ENCODE measurements at places on chromosomes 12 and 14.

GRCh38 chr12:51017452-51017851, 8.7 kb downstream of the SLC11A2 start:
- DNase-seq: no peak

DNA sequence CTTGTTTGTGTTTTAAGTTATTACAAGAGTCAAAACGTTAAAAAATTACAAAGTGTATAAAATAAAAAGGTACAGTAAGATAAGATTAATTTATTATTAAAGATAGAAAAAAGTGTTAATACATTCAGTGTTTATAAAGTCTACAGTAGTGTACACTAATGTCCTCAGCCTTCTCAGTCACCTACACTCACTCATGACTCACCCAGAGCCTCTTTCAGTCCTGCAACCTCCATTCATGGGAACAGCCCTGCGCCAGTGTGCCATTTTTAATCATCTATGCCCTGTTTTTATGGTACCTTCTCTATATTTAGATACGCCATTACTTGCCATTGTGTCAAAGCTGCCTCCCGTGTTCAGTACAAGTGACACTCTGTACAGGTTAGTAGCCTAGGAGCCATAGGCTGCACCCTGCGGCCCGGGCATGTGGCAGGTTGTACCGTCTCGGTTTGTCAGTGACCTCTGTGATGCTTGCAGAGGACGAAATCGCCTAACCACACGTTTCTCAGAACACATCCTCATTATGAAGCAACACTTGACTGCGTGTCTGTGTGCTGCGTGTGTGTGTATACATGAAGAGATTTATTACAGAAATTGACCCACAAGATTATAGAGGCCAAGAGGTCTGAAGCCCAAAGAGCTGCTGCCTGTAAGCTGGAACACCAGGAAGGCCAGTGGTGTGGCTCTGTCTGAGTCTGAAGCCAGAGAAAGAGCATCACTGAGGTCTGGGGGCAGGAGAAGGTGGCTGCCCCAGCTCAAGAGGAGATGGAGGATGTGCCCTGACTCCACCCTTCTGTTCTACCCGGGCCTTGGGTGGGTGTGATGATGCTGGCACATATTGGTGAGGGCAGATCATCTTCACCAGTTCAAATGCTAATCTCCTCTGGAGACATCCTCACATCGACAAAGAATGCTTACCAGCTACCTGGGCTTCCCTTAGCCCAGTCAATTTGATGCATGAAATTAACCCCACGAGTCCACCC, 116.6 kb upstream of the C14orf180 start:
- peak; percentile 2 for DNase-seq

DNA sequence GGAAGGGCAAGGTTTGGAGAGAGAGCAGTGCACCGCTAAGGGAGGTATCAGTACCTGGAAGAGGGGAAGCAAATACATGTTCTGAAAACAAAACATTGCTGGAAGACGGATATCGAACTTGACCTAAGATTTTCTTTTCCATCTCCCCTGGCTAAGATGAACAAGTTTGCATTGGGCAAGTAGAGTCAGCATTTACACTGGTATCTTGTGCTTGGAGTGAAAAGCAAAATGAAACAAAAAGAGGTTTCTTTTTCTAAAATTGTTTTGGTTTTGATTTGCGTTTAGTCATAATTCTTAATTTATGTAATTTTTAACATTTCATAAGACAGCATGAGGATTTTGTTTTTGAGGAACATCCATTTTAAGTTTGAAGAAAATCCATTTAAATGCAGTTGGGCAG, 881.6 kb downstream of the NRXN3 start:
- no peak for DNase-seq

DNA sequence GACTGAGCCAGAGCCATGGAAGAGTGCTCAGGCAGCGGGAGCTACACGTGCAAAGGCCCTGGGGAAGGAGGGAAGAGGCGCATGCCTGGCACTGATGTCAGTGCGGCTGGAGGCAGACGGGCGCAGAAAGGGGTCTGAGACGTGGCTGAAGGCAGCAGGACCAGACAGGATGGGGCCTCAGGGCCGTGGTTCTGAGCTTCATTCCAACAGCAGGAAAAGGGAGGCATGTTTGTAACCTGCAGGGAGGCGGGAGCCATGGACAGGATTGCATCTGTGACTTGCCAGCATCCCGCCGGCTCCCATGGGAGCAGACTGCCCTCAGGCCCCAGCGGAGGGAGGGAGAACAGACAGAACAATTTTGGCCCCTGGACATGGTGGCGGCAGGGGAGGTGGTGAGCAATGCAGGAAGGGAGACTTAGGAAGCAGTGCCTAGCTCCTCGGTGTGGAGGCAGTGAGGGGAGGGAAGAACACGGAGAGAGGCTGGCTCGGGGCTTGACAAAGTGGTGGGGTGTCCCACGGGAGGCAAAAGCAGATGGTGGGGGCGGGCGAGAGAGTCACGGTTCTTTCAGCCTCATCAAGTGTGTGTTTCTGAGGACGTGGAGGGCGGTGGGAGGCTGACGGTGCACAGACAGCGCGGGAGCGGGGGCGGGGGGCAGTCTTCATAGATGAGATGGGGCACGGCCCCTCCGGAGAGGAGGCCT, 33.3 kb upstream of the INF2 start:
- DNase-seq: peak; percentile 16

DNA sequence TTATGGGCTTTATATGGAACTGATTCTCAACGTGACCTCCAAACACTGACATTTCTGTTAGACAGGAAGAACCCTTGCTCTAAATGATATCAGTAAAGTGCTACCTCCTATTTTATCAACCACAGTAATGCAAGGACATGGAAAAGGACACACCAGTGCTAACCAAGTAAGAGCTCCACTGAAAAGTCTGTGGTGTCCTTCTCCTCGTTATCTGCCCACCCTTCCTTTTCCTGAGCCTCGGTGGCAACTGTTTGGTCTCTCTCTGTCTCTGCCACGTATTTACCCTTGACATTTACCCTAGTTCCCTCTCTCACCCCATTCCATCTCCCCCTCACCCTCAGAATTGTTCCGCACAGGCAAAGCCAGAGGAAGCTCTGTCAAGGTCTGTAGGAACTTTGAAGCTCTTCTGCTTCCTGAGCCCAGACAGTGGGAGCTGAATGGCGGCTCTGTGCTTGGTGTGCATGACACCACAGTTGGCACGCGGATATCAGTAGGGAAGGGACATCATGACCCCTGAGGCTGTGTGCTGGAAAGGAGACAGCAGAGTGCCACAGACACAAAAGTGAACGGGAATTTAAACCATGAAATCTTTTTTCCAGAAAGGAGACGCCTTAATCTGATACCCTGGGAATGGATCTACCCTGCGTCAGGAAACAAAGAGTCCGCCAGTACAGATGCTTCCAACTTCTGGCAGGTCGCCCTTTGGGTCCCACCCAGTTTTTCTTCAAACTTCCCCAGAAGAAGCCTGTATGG, 50.8 kb downstream of the NTN4 start:
- DNase-seq: no peak

- DNase-seq: peak; percentile 13
Measured at GRCh38 chr12:86724716-86725115, 468.5 kb upstream of the MGAT4C start.

DNA sequence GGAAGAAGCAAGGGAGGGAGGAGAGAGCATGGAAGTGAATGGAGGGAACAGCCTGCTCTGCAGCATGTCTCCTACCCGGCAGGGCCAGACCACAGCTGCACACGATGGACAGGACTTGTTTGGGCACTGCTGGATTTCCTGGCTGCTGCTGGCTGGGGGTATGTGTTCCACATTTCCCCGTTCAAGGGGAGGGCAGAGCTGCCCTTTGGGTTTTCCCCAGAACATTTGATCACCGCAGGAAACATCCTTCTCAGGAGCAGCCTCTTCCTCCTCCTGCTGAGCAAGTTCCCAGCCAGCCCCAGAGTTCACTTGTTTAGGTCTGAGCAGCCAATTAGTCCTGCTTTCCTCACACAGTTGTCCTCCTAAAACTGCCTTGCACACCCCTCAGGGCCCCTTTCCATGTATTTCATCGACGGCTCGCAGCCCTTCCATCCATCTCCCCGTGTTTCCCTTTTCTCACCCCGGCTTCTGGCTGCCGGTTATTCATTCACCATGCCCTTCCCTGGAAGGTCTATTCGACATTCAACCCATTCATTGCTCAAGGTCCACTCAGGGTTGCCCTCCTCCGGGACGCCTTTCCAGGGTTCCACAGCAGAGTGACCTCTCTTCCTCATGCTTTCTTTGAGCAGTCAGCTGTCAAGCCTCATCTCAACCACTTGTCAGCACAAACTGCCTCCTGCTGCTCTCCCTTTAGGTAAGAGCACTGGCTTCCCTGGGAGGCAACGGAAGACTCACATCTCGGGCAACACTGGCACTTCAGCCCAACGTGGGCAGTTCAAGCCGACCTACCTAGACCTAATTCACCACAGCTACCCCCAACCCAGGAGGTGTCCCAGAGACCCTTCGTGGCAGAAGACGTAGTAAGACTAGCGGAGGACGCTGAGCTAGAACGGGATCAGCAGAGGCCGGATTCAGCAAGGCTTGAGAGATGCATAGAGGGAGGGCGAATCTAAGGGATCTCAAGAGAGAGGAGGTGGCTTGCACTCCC, 20.1 kb upstream of the ANO2 start:
- no peak for DNase-seq

GRCh38 chr12:19450362-19450761, 11.1 kb downstream of the AEBP2 start:
- peak; percentile 8 for DNase-seq

DNA sequence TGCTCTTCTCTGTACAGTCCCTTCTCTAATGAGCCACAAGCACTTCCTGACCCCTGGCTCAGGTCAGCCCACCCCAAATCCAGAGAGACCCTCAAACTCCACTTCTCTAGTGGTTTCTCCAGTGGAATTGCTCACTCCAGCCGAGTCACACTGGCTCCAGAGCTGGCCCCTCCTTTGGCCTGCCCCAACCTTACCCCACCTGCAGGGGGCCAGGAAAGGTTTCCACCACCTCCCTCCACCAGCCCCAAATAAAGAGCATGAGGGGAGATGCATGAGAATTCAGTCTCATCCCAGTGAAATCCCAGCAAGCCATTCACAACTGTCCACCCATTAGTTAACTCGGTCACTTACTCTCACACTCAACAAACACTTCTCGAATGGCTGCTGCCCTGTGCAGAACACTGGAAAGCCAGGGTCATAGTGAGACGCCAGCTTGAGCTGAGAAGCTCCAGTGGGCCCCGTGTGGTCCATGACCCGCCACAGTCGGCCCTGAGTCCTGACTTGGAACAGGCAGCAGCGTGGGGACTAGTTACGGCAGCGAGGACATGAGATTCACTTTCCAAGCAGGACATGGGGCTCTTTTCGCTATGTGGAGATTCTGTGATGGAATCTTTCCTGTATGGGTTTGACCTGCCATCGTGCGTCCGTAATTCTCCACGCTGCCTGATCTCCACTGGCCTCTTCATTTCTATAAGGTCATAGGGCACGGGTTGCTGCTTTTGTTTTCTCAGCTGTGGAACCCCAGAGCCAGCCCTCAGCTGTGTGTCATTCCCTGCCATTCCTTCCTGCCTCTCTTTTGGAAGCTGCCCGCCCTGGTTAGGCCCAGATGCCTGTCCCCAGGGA, 44.2 kb downstream of the SLC6A12 start:
- DNase-seq: no peak

DNA sequence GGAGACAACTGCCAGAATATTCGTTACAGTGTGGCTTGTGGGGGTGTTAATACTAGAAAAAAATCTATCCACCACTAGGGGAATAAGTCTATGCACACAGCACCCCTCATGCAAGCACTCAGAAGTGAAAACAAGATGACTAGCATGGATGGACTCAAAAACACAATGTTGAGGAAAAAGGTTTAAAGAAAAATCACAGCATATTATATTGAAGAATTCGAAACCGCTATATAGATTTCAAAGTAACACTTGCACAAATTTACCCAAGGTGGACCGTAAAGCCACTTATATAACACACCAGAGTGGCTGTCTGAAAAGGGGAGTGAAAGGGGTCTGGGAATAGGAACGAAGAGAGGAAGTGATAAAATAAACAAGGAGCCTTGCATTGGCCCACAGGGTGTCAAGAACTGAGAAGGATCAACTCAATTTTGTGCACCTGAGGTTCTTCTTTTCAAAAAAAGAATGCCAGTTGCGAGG, 544 bp downstream of the ABCD4 start:
- peak; percentile 46 for DNase-seq

DNA sequence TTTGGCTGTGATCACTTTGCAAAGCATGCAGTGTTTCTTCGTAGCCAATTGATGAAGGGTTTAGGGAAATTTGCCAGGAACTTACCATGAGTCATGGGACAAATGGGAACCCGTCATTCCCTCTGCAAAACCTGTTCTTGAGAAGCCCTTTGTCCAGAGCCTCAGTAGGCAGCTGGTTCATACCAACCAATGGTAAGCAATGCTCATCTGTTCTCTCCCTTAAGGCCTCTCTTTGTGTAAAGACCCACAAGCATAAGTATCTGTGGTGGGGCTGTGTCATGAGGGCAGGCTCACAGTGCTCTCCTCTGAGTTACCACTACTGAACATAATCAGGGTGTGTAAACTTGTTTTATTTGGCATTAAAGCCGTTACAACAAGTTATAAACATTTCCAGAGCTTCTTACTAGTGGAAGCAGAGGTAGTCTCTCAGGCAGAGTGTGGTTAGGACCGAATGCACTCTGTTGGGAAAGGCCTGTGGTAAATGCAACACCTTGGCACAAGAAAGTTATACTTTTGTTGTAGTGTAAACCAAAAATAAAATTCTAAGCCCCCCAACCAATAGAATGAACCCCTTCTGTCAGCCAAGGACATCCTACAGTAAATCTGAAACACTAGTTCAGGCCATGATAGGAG, 119.8 kb downstream of the SINHCAF start:
- peak; percentile 55 for DNase-seq

DNA sequence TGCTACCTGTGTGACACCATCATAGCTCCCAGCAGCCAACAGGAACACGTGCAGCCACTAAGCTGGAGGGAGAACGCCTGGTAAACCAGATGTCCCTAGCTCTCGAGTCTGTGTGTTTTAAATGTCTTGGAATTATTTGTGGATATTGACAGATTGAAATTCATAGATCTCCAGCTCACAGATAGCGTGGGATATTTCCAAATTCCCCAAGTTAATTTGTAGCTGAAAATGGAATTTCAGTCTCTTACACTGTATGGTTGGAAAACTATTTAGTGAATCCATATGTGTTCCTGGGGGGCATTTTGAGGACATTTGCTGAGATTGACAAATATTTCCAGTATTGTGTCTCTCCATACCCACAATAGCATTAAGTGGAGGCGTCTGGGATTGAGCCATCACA, 618.6 kb upstream of the TMEM132C start:
- DNase-seq: no peak

DNA sequence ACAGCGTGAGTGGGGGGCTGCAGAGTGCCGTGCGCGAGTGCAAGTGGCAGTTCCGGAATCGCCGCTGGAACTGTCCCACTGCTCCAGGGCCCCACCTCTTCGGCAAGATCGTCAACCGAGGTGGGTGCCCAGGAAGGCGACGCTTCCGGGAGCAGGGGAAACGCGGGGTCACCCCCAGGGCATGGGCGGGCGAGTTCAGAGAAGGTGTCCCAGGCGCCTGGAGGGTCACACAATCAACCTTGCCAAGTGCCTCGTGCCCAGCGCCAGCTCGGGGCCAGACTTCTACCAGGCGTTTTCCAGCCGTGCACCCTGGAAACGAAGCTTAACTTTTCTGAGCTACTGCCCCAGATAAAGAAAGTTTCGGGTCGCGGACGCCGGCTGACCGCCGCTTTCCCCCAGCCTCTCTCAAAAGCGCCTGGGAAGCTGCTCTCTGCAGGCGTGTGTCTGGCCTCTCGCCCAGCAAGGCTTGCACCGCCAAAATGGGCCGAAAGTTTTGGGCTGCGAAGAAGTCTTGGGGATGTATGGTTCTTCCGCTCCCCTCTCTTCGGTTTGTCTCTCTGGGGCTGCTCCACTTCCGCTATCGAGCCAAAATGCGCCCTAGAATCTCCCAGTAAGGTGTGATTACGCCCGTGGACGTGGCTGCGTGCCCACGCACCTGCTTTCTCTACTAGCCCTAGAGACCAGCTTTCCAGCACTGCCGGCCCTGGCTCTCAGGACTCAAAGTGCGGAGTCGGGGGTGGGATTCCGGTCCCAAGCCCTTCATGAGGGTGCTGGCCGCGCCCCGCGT, 1.7 kb downstream of the WNT1 start:
- DNase-seq: no peak
